ENCODE measurements at places on chromosomes 7 and 10.

DNA sequence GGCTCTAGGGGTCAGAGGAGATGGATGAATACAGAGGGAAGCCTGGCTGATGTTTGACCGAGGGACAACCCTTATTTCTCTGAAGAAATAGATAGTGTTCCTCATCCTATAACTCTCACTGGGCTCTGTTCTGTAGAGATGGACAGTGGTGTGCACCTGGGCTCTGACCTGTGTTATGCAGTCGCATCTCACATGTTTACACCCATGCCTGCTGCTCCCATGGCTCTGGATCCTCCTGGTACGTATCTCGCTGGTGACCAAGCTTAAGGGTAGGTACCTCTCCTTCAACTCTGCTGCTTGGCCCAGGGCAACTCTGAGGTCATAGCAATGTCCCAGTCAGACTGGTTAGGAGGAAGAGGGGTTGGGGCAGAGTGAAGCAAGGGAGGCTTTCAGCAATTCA is 42.8 kb downstream of the ADRA2A start:
- no peak for DNase-seq
- peaks cover 2% of the 10 kb centered on the region for H3K27me3 ChIP-seq
- H3K36me3 ChIP-seq, result no peaks in the 10 kb centered on the region
- no peak overlapping the region for H3K27ac ChIP-seq

- DNase-seq, result no peak
- H3K4me1 ChIP-seq, result peaks cover 89% of the 10 kb centered on the region
- no peaks in the 10 kb centered on the region for H3K27me3 ChIP-seq
- H3K27ac ChIP-seq, result peak overlapping the region; percentile 87
- peaks cover 17% of the 10 kb centered on the region for H3K36me3 ChIP-seq
Measured at GRCh38 chr10:35449944-35450343, 113.6 kb downstream of the CCNY start.

DNA sequence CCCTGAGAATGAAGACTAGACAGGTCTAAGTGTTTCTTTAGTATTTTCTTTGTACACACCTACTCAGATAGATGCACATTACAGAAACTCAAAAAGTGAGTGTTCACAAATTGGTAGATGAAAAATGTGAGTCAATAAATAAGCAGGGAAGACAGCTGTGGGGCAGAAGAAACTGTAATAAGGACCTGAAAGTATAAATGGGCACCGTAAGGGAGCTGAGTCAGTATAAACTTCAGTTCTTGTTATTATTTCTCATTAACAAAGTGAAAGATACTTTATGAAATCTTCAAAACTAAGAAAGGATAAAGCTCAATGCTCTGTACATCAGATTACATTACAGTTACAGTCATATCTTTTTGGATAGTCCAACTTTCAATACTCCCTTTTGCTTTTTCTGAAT is 2.5 kb downstream of the MTPN start:
- no peaks in the 10 kb centered on the region for H3K27me3 ChIP-seq
- DNase-seq, result no peak
- H3K36me3 ChIP-seq, result peaks cover 61% of the 10 kb centered on the region

- H3K27me3 ChIP-seq, result no peaks in the 10 kb centered on the region
- peak; percentile 49 for DNase-seq
- no peaks in the 10 kb centered on the region for H3K36me3 ChIP-seq
- peaks cover 68% of the 10 kb centered on the region for H3K4me1 ChIP-seq
- H3K4me3 ChIP-seq, result peak overlapping the region; percentile 69
- H3K27ac ChIP-seq, result peak overlapping the region; percentile 79
Measured at GRCh38 chr10:6074489-6075301, 12.5 kb upstream of the IL2RA start.

DNA sequence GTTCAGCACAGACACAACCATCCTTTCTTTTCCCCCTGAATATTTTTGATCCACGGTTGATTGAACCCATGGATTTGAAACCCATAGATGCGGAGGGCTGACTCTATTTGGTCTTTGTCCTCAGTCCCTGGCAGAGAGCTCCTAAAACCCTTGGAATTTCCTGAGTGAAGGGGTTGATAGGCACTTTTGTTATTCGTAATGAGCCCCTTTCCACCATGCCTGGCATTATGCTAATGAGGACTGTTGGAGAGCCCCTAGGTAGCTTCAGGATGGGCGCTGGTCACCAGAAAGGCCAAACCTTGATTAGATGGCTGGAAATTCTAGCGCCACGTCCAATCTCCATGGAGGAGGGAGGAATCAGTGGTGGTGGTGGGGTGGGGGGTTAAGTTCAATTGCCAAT is 205.8 kb upstream of the GRB10 start:
- H3K36me3 ChIP-seq, result no peaks in the 10 kb centered on the region
- H3K4me3 ChIP-seq, result no peak overlapping the region
- H3K27ac ChIP-seq, result no peak overlapping the region
- no peak for DNase-seq

DNA sequence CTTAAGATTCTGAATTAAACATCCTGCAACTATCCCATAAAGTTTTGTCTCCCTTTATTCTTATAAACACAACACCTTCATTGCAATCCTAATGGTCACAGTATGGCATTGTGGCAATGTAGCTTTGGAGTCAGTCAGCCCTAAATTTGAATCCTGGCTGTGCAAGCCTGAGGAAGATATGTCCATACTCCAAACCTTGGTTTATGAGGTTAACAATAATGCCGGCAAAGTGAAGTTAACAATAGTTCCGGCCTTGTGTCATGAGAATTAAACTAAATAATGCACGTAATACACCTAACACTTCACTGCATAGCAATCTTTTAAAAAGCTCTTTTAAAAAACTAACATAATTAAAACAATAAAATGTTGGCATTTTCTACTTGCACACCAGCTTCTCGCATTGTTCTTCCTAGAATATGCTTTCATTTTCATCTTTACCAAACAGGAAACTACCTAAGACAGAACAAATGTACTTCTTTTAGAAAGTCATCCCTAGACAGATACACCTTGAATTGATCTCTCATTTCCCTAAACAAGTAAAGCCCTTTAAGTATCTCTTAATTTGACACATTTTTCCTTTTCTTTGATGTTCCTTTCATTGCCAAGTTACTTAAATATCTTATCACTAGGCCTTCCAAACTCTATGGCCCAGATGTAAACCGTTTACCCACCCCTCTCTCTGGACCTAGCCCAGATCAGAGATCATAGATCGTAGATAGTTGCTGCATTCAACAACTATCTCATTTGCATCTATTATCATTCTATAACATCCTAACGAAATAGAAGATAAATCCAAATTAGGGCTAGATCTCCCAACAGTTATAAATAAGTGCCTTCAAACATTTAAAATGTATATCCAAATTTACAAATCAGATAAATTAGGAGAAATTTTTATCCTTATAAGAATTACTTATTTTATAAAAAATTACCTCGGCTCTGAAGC is 66.7 kb downstream of the CREB3L2 start:
- H3K36me3 ChIP-seq, result peaks cover 12% of the 10 kb centered on the region
- H3K27ac ChIP-seq, result peak overlapping the region; percentile 96
- H3K4me1 ChIP-seq, result peaks cover 48% of the 10 kb centered on the region

- DNase-seq, result no peak
- peaks cover 13% of the 10 kb centered on the region for H3K27me3 ChIP-seq
Measured at GRCh38 chr7:28722684-28723083, 235.4 kb downstream of the TRIL start.

- no peaks in the 10 kb centered on the region for H3K36me3 ChIP-seq
- no peak for DNase-seq
- peaks cover 32% of the 10 kb centered on the region for H3K4me1 ChIP-seq
- no peak overlapping the region for H3K4me3 ChIP-seq
Measured at GRCh38 chr7:2818121-2818520, 26.0 kb downstream of the GNA12 start.

DNA sequence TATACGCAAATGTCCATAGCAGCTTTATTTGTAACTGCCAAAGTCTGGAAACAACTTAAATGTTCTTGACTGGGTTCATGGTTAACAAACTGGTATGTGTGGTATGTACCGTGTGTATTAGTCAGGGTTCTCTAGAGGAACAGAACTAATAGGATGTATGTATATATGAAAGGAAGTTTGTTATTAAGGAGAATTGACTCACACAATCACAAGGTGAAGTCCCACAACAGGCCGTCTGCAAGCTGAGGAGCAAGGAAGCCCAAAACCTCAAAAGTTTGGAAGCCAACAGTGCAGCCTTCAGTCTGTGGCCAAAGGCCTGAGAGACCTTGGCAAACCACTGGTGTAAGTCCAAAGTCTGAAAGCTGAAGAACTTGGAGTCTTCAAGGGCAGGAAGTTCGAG is 66.8 kb downstream of the TMEM168 start:
- no peak overlapping the region for H3K27ac ChIP-seq
- H3K27me3 ChIP-seq, result peaks cover 10% of the 10 kb centered on the region
- no peak for DNase-seq
- H3K4me1 ChIP-seq, result no peaks in the 10 kb centered on the region
- no peak overlapping the region for H3K4me3 ChIP-seq
- H3K36me3 ChIP-seq, result no peaks in the 10 kb centered on the region

DNA sequence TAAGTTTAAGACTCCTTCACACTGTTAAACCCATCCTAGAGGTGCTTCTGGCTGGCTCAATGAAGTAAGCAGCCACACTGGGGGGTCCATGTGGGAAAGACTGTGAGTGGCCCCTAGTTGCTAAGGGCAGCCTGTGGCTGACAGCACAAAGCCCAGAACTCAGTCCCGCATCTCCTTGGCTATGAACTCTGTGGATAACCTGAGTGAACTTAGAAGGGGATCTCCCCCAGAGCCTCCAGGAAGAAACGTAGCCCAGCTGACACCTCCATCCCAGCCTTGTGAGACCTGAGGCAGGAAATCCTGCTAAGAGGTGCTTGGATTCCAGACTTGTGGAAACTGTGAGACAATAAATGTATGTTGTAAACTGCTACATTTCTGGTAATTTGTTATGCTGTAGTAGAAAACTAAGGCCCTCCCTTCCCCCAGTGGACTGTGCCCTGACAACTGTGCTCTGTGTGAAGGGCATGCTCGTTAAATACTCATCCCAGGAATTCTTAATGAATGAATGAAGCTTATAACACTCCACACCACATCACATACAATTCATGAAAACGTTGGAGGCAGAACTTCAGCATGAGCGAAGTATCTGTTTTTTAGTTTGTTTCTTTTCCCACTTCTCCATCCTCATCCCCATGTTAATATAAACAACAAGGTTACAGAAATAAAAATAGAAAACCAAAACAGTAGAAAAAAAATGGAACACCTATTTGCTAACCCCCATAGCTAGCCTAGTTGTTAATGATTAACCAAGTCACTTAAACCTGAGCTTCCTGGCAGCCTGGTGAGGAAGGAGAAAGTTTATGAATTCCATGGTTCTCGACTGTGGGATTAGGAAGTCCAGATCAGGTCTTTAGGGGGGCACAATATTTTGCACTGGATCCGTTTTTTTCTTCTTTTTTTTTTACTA is 36.8 kb upstream of the AOAH start:
- no peaks in the 10 kb centered on the region for H3K27me3 ChIP-seq
- no peak overlapping the region for H3K27ac ChIP-seq
- DNase-seq, result no peak
- H3K4me1 ChIP-seq, result peaks cover 20% of the 10 kb centered on the region

- H3K4me3 ChIP-seq, result no peak overlapping the region
- no peak for DNase-seq
- no peaks in the 10 kb centered on the region for H3K27me3 ChIP-seq
- H3K4me1 ChIP-seq, result peaks cover 8% of the 10 kb centered on the region
Measured at GRCh38 chr7:16260236-16260728, 161.1 kb downstream of the CRPPA start.

DNA sequence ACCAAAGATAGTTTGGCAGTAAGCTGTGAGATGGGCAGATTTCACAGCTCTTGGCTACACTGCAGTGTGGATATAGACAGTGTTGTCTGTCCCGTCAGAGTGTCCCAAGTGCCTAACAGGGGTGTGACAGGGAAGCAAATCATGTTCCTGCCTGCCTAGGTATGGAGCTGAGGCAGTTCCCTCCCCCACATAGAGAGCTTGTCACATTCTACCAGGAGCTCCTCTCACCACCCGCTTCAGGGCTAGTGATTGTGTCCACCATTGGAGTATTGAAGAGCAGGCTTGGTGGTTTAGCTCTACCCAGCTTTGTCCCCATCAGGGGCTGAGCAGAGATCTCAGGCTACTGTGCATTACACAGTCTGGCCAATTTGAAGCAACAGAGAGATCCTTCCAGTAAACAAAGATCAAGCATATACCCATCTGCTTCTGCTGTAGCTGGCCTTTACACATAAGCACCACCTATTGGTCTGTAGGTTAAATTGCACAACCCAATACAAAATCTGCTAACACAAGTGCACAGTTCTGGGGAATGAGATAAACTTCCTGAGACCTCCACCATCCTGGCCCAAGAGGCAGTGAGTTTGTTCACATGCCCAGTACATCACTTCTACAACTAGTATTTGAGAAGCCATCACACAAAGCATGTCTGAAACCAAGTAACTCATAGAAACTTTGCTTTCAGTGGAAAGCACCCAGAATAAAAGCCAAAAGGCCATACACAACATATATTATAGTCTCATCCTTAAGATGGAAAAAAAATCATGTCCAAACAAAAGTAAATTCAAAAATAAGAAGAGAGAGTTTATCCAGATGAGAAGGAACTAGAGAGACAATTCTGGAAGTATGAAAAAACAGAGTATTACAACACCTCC is 67.3 kb downstream of the GLCCI1 start:
- no peak overlapping the region for H3K4me3 ChIP-seq
- no peak overlapping the region for H3K27ac ChIP-seq
- peaks cover 31% of the 10 kb centered on the region for H3K4me1 ChIP-seq
- H3K27me3 ChIP-seq, result no peaks in the 10 kb centered on the region
- H3K36me3 ChIP-seq, result peaks cover 15% of the 10 kb centered on the region

DNA sequence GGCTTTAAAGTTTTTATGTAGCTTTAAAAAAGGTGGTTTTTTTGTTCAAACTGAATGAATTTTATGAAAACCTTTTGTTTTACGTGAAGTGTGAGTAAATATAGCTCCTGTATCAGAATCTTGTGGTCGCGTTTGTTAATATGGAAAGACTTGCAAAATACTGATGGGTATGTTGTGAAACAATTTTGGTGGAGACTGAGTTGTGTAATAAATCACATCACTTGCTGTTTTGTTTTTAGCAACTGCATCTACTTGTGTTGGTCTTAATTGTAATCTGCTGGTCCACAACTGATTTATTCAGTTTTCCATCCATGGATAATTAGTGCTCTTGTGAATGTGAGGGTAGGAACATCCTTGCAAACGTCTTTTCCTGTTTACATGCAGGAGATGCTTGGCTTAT is 10.5 kb downstream of the PLXDC2 start:
- no peak overlapping the region for H3K27ac ChIP-seq
- H3K27me3 ChIP-seq, result no peaks in the 10 kb centered on the region
- no peaks in the 10 kb centered on the region for H3K4me1 ChIP-seq
- no peak overlapping the region for H3K4me3 ChIP-seq

GRCh38 chr7:89511900-89512299 is 642.4 kb upstream of the STEAP1 start:
- no peaks in the 10 kb centered on the region for H3K27me3 ChIP-seq
- H3K36me3 ChIP-seq, result no peaks in the 10 kb centered on the region
- no peak for DNase-seq
- H3K4me3 ChIP-seq, result no peak overlapping the region

DNA sequence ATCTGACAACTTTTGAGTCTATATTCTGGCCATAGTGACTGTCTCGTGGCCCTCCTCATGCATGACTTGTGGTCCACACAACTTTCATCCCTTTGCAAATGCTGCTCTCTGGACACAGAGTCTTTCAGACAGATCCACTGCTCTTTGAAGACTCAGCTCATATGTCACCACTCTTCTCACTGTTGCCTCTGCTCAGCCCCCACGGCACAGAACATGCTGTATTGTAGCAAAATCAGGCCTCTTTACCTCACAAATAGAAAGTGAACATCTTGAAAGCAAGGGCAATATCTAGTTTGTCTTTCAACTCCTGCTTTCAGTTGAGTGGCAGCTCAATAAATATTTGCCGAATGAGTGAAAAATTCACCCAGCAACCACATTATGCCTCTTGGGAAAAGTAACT is 443.5 kb downstream of the NRG3 start:
- no peak overlapping the region for H3K4me3 ChIP-seq
- no peaks in the 10 kb centered on the region for H3K27me3 ChIP-seq
- no peak overlapping the region for H3K27ac ChIP-seq
- no peaks in the 10 kb centered on the region for H3K36me3 ChIP-seq
- DNase-seq, result no peak

Data from activated T-cell treated with anti-CD3 and anti-CD28 coated beads, Interleukin-2, amount 50 U/mL, for 24 hours (primary cell).